ENCODE measurements at places on chromosomes 16 and 17.

DNA sequence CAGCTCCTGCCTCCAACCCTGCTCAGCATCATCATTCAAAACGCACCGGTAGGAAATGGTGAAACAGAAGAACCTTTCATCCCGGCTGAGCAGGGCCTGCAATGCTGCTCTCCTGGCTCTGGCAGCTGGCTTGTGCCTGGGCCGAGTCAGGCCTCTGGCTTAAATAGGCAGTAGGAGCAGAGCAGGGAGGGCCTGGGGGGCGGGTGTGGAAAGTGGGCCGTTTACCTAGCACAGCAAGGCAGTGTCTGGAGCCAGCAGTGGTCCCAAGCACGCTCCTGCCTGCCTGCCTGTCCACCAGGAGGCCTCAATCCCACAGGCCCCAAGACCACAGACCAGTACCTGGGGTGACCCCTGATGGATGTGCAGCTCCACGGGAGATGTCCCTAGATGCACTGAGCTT, 59.3 kb downstream of the SMPD3 start:
- DNase-seq: no peak

DNA sequence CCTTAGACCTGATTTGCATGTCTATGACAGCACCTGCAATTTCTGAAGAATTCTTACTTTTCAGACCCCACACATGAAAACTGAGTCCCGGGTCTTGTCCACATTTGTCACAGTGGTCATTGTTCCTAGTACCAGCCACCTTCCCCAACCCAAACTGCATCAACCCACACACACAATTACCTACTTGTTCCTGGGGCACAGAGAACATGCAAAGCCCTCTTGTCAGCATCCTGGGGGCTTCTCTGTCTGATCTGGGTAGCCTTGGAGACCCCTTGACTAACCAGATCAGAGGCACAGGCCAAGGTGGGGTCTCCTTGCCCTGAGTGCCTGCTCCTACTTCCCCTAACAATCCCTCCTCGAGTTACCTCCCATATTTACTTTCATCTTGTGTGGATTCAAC, 36.7 kb upstream of the PIK3R6 start:
- peak; percentile 84 for DNase-seq

DNA sequence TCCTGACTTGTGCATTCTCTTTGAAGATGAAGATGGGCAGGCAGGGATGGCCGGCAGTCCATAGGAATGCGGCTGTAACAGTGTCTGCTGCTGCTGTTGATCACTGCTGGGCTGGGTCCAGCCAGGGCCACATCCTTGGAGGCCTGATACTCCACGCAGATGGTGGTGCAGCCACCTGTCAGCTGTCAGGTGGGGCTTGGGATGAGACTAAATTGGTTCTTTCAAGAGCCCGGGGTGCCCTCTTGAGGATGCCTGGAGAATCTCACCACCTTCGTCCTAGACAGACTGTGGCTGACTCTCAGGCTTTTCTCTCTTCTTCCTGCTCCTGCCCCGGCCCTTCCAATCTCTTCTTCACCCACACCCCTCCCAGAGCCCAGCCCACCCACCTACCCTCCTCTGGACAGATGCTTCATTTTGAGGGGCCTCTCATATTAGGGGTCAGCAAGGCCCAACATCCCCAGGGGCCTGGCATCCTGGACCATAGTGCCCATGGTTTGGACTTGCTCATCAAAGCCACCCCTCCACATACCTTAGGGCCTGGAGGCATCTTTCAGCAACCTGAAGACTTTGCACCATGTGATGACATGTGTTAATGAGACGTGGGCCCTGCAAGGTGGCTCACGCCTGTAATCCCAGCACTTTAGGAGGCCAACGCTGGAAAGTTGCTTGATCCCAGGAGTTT, 19.1 kb downstream of the OSBPL7 start:
- no peak for DNase-seq

DNA sequence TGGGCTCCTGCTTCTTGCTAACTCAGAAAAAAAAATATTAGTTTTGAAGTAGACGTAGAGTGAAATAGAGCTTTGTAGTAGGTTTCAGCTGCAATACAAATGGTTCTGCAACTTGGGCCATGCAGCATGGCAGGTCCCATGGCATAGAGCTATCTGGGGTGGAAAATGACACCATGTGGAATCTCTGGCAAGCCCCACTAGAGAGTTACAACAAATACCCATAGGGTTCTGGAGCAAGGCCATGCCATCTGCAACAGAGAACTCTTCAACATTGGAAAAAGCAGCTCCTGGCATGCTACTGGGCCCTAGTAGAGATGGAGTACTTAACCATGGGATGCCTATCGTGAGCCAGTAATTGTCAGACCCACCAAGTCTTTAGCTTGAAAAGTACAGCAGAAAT, 25.3 kb upstream of the RBBP6 start:
- DNase-seq: no peak

- DNase-seq: no peak
Observed at GRCh38 chr17:19237389-19238166, 412 bp downstream of the EPN2 start.

GRCh38 chr16:86791287-86792035, 213.1 kb downstream of the FOXL1 start:
- DNase-seq: no peak

- no peak for DNase-seq
Observed at GRCh38 chr16:47699106-47699505, 238.0 kb downstream of the PHKB start.

DNA sequence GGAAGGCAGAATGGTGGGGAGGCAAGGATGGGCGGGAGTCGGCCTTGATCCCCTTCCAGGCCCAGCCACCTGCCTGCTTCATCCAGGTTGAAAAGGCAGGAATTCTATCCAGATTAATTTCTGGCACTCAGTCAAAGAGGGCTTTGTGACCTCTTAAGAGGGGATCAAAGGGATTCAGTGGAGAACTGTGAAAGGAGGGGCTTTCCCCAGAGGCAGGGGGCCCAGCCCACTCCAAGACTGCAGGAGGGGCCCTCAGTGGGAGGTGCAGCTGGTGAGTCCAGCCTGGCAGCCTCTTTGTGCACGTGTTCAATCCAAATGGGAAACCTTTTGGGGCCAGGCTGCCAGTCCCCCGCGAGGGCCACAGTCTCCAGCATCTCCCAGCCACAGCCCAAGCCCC, 148.5 kb upstream of the PLCG2 start:
- DNase-seq: no peak

DNA sequence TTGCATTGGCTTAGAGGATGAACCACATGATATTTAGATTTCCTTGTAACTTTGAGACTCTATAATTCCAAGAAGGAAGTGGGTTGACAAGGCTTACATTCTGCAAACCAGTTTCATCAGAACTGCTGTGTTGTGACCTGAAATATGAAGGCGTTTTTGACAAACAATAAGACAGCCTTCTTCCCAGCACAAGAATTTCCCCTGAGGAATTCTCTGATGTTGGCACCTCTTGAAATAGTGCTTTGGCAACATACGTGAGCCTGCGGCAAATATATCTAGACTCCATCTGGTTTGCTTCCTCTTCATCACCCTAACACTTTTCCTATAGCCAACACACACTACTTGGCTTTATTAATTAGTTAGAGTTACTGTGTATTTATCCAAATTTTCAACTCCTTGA, 585.5 kb upstream of the SOX9 start:
- DNase-seq: no peak

DNA sequence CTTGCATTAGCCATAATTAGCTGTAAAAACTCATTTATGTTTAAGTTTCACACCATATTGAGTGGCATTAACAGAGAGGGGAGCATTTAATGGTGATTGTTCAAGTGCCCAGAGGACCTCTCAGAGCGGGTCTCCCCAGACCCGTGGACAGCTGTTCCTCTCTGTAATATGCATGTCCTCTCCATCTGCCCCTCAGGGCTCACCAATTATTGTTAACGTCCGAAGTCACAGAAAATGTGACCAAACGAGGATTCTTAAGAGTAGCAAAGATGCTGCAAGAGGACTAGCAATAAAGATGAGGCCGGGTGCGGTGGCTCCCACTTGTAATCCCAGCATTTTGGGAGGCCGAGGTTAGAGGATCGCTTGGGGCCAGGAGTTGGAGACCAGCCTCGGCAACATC, 130.2 kb downstream of the CPPED1 start:
- no peak for DNase-seq

GRCh38 chr17:49880291-49881053, 32.6 kb upstream of the TAC4 start:
- peak; percentile 35 for DNase-seq

GRCh38 chr17:81542431-81543338, 9.5 kb downstream of the FAAP100 start:
- DNase-seq: no peak

GRCh38 chr17:28426081-28426519, 20.1 kb upstream of the SLC46A1 start:
- no peak for DNase-seq

DNA sequence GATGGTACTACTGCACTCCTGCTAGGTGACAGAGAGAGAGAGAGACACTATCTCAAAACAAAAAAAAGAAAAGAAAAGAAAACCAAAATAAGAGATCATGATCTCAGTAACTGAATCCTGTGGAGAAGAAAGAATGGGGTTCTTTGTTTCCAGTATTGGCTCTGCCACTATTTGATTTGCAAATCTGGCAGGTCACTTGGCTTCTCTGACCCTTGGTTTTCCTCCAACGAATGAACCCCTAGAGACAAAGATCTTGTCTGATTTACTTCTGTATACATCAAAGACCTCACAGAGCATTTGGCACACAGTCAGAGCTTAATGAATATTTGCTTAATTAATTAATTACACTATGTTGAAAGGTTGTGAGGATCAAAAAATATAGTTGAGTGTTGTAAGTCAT, 47.9 kb upstream of the NLK start:
- DNase-seq: no peak

- no peak for DNase-seq
Observed at GRCh38 chr17:40366861-40367518, 2.5 kb upstream of the GJD3 start.

DNA sequence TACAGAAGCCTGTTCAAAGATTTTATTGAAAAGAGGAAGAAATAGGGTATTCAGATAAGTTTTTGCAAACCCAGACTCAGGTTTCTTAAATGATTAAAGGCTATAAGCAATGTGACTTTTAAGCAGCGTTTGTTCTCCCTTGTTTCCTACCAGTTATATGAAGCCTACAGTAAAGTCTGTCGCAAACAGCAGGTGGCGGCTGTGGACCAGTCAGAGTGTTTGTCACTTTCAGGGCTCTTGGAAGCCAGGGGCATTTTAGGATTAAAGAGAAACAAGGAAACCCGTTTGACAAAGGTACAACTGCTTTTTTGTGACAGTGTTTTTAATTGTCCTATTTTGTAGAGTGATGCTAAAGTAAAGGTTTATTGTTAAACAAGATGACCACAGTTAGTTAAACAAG, 7.7 kb upstream of the RARA start:
- DNase-seq: no peak

DNA sequence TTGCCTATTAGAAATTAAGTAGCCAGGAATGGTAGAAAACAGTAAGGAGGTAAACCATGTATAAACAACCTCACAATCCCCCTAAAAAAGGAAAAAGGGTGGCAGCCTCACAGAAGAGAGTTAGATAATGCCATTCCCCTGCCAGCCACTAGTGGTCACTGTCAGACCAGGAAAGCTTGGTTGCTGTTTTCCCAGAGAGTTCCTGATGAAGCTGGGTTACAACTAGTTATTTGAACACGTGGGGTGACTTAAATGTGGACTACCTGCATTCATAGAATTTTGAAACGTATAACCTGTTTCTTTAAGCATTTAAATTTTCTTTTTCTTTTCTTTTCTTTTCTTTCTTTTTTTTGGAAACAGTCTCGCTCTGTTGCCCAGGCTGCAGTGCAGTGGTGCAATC, 5.8 kb downstream of the GPRC5C start:
- DNase-seq: no peak

DNA sequence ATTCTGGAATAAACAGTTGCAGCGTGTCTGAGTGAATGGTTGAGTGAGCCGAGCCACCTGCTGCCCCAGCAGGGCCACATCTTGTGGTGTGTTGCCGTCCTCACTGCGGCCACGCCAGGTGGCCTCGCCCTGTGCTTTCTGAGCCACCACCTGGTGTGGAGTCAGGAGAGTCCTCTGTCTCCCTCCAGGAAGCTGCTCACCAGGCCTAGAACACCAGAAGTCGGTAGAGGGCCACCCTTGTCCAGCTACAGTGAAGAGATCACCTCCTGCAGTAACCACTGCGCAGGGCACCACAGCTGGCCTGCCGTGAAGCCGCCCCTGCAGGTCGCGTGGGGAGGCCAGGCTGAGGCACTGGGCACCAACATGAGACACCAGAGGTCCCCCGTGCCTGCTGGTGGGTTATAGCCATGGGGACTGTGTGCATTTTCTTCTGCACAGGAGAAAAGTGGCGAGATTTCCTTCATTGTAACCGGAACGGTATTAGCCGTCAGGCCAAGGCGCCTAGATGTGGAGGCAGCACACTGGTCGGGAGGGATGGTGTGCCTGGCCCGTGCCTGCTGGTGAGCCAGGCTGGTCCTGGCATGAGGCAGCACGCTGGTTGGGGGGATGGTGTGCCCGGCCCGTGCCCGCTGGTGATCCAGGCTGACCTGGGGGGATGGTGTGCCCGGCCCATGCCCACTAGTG, 28.9 kb upstream of the FOXK2 start:
- no peak for DNase-seq

DNA sequence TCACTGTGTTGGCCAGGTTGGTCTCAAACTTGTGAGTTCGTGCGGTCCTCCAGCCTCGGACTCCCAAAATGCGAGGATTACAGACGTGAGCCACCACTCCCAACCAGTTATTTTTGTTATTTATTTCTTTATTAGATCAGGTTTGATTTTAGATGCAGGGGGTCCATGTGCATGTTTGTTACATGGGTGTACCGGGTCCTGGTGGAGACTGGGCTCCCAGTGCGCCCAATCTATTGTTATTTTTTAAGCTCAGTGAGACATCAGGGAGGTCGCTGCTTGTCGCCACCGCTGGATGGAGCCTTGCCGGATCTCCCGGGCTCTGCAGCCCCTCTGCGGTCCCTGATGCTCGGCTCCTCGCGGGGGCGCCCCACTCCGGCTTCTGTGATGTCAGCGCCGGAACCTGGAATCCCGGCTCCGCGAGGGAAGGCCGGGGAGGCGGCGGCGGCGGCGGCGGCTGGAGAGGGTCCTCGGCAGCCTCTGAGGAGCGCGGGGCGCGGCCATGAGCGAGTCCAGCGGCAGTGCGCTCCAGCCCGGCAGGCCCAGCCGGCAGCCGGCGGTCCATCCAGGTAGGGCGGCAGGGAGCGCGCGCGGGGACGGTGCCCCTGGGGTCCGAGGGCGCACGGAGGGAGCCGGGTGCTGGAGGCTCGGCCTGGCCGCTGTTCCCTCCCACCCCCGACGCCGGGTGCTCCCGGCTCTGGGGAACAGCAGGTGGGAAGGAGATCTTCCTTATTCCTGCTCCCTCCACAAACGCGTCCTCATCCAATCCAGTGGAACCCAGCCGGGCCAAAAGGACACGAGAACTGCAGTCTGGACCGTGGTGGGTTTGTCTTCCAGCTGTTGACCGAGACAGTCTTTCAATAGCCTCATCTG, at the start of gene TMC7:
Gene TMC7, plus strand, starts transcription at position 370 of the 870 bp plus-strand sequence. Its CDS starts 130 bp downstream, at position 500.
- DNase-seq: no peak

Measured in NCI-H1048 (cell line).